ENCODE measurements at places on chromosomes 4 and X.

DNA sequence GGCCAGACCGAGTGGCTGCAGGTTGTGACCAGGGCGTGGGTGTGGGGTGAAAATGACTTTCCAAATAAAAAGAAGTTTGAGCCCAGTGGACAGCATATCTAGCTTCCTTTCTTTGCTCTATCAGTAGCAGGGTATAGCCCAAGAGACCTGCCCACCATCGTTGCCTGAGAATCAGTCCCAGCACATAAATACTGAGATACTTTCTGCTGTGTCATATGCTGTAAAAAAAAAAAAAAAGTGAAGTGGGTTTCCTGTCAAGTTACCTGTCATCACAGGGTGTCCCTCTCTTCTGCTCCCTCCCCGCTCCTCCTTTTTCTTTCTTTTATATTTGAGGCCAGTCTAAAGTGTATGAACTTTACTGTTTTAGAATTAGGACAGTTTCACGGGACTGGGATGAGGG is 330.3 kb upstream of the BOD1L1 start:
- no peak for DNase-seq

DNA sequence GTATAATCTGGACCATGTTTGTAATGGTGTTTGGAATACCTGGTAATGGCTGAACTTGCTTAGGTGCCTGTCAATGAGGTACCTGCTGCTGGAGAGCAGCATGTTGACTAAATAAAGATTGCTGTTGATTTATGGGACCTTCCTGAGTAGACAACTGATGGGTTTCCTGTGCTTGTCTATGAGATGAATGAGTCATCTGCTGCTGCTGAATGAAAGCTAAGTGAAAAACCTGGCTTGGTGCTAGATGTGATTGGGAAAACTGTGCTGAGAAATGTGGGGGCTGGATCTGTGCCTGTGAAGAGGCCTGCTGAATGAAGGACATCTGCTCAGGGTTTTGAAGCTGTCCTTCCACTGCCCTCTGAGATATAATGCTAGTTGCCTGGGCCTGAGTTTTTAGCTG is 69.6 kb downstream of the WNK3 start:
- DNase-seq = no peak

GRCh38 chr4:47852136-47852535 is 14.3 kb upstream of the CORIN start:
- DNase-seq = no peak

GRCh38 chr4:162847945-162848549 is 318.6 kb downstream of the NAF1 start:
- DNase-seq = no peak

- no peak for DNase-seq
These were observed 298.0 kb upstream of the TET2 start for GRCh38 chr4:104848597-104849225.

- DNase-seq = no peak
These were observed 82.2 kb upstream of the SCOC start for GRCh38 chr4:140291259-140291658.

DNA sequence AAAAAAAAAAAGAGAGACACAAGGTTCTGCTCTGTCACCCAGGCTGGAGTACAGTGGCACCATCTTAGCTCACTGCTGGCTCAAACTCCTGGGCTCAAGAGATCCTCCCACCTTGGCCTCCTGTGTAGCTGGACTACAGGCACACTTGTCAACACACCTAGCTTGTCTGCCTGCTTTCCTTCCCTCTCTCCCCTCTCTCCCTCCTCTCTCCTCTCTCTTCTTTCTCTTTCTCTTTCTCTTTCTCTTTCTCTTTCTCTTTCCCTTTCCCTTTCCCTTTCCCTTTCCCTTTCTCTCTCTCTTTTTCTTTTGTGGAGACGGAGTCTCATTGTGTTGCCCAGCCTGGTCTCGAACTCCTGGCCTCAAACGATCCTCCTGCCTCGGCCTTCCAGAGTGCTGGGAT is 132.1 kb downstream of the DIPK2B start:
- no peak for DNase-seq

GRCh38 chr4:42767669-42768068 is 110.8 kb upstream of the ATP8A1 start:
- DNase-seq = no peak

Data from right hindlimb (tissue), 1 donor.